Adipocyte (in vitro differentiated cells): ENCODE measurements at places on chromosomes 6 and 20.

DNA sequence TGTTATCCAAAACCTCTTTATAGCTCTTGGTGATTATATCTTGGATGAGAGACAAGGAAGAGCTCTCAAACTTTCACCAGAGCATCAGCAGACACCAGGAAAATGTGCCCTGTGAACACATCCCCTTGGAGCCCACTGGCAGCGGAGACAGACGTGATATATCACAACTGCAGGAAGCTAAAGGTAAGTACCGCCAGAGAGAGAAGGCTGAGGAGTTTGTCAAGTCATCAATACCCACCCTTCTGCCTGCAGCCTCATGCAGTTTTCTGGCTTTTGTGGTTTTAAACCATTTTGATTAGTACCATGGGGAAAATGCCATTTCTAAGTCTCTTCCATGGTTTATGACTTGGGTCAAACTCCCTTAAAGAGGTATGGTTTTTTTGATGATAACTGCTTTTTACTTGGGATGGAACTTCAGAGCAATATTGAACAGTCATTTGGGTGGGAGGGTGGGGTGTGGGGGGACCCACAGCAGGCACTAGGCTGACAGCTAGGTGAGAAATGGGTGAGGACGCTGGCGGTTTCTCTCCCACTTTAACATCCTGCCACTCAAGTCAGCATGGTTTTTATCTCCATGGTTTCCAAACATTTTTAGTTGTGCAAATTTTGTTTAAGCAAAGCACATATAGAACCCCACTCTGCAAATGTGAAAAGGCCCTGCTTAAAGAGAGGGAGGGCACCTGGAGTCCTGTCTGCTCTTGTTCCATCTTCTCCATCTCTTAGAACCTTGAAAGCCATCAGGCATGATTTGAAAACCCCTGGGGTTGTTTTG, 108.4 kb downstream of the SCML4 start:
- DNase-seq = no peak

- DNase-seq = peak; percentile 54
These were observed 38.4 kb downstream of the ALDH8A1 start for GRCh38 chr6:134911547-134911946.

DNA sequence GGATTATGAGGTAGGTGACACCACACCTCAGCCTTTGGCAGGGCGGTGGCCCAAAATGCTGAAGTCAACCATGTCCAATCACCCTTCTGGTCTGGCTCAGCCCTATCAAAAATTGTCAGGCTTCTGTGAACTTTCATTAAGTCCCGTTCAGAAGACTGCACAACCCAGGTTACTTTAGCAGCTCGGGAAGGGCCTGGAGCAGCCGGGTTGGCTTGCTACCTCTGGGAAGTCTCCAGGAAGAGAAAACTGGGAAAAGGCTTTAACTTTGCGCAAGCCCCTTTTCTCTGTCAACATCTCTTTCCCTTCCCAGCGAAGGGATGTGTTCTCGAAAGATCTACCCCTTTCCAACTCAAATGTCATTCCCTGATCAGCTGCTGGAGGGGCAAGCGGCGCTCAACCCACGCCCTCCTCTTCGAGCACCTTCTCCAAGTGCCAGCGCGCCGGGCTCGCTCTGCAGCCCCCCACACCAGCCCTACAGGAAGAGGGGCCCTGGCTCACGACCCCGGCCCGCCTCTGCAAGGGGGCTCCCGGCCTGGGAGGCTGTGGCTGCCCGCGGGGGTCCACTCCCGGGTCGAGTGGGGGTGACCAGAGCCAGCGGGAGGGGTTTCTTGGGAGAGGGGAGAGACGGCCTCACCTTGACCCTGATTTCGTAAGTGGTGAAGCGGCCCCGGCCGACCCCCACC, 573 bp downstream of the SNX3 start:
- DNase-seq = peak; percentile 67

DNA sequence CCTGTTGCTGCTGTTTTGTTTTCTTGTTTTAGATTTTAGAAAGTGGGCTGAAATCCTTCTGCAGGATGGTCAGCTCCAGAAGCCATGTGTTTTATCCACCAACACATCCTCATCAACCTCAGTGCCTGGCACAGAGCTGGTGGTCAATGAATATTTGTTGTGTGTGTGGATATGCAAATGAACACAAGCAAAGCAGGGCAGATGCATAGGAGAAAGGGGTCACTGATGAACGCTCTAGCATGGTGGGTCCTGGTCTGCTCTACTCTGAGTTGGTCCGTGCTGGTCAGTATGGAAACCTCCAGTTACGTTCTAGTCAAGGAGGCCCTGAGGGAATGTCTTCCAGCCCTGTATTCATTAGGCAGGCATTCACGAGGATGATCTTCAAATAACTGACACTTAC, 682.5 kb downstream of the QKI start:
- no peak for DNase-seq

DNA sequence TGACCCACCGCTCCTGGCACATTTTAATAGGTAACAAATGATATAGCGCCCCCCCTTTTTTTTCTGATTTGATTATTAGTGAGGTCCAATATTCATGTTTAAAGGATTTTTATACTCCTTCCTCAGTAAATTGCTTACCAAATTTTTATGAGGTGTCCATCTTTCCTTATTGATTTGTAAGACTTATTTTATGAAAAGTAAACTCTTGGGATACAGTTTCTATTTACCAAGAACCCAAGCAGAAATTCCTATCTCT, 25.1 kb downstream of the TRIM27 start:
- DNase-seq = no peak
